Right hindlimb (tissue), 1 donor: ENCODE measurements at places on chromosomes 3 and 15.

DNA sequence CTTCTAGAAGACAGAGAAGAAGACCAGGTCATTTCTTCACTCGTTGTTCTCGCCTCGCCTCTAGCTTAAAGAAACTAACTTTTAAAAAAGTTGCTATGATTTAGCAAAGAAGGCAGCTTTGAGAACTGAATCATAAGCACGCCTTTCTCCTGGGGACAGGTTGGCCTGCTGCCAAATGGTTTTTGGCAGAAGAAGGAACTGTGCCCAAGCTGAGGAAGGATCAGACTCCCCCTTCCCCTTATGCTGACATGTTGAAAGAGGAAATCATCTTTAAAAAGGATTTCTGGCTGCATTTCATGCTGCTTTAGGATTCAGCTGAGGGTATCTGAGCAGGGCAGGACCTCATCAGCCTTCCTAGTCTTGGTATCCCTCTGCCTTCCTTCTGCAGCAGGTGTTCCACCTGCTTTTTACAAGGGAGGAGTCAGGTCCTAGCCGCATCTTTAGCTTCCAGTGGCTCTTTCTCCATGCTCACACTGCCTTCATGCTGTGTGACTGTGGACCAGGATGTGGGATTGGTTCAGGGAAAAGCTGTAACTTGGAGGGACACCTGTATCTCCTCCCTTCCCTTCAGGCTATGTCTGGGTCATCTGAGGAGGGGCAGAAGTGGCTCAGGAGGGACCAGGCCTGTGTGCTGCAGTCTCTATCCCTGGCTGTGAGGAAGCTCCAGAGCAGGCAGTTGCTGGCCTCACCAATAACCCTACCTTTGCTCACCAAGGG, 34.1 kb upstream of the HACD2 start:
- peak; percentile 67 for DNase-seq

GRCh38 chr3:12903000-12903800, 61.8 kb upstream of the RPL32 start:
- no peak for DNase-seq

DNA sequence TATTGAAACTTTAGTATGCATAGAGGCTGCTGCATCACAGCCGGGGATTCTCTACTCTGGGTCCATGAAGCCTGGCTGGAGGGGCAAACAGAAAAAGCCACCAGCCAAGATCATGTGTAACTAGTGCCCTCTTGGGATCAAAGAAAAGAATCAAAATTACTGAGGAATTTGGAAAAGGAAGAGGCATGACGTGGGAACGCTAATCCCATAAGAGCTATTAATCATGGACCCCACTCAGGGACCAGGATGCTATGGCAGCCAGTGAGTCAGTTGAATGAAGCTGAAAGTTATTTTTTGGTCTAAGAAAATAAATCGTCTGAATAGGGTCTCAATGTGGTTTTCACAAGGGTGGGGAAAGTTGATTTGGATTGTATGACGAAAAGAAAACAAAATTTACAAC, 1165.1 kb downstream of the ROBO2 start:
- no peak for DNase-seq

GRCh38 chr3:120147072-120147871, 53.0 kb upstream of the GSK3B start:
- DNase-seq, result no peak

GRCh38 chr15:35271371-35272043, 186.4 kb upstream of the NANOGP8 start:
- no peak for DNase-seq
